ENCODE measurements at places on chromosomes 13 and 19. TPM values are rescaled to one million over a fixed set of nuclear protein-coding genes. Genes with fewer than 3 reads are reported as not detected.

The CYSLTR2 gene
- total RNA-seq, result not detected

The PGLYRP2 gene
- not detected for total RNA-seq

The SLITRK6 gene
- 0.10 TPM for total RNA-seq

The PSG6 gene
- total RNA-seq, result not detected

The MISP3 gene
- total RNA-seq, result 2.0 TPM

The TRPC4 gene
- total RNA-seq, result 2.3 TPM

The LRRC8E gene
- total RNA-seq, result 6.9 TPM

The ZIM2 gene
- not detected for total RNA-seq

The URAD gene
- total RNA-seq, result not detected

The ZNF283 gene
- 12.8 TPM for total RNA-seq

The GARIN5A gene
- 1.9 TPM for total RNA-seq

The SSC5D gene
- 50.0 TPM for total RNA-seq

The PGLYRP1 gene
- total RNA-seq, result not detected

The CCNA1 gene
- 0.27 TPM for total RNA-seq

The EID2 gene
- 15.1 TPM for total RNA-seq

The CALR3 gene
- not detected for total RNA-seq

The PSG11 gene
- not detected for total RNA-seq

The LILRB3 gene
- total RNA-seq, result not detected

The OR7A10 gene
- total RNA-seq, result not detected

The ZNF497 gene
- total RNA-seq, result 0.65 TPM

The CTXN1 gene
- 21.8 TPM for total RNA-seq

The MIA gene
- total RNA-seq, result 1.4 TPM

The LIN37 gene
- 18.6 TPM for total RNA-seq

The DPRX gene
- total RNA-seq, result not detected

The NLRP11 gene
- total RNA-seq, result not detected

The ZNF766 gene
- 12.8 TPM for total RNA-seq

The METTL21C gene
- not detected for total RNA-seq

The LIM2 gene
- not detected for total RNA-seq

The FXYD1 gene
- 2.9 TPM for total RNA-seq

The DENND1C gene
- not detected for total RNA-seq

The ZNF575 gene
- 5.1 TPM for total RNA-seq

The HIPK4 gene
- total RNA-seq, result 0.53 TPM

The LGALS14 gene
- total RNA-seq, result not detected

The ASF1B gene
- total RNA-seq, result 3.6 TPM

The WDR88 gene
- not detected for total RNA-seq

The CACNG7 gene
- total RNA-seq, result not detected

The CPB2 gene
- total RNA-seq, result not detected

The MEDAG gene
- total RNA-seq, result 21.0 TPM

The SLITRK1 gene
- 0.05 TPM for total RNA-seq

The LILRA1 gene
- total RNA-seq, result not detected

The ZNF14 gene
- 5.0 TPM for total RNA-seq

The RNF225 gene
- total RNA-seq, result not detected
